ENCODE measurements at places on chromosomes 11 and 22.

DNA sequence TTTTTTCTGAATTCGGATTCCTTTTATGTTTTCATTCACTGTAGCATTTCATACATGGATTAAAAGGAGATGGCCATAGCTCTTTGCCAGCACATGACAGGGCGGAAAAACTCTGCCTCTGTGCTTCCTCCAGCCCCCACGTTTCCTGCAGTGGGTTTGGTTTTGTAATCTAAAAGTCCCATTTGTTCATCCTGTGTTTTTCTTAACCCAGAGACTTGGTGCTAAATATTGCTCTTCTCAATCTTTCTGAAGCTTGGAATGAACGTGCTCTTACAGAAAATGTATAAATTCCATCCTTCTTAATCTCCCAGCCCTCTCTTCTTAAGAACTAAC, 89.9 kb downstream of the PPP6R3 start:
- DNase-seq = no peak

GRCh38 chr22:30429887-30430286, 4.3 kb downstream of the MTFP1 start:
- peak; percentile 53 for DNase-seq

- DNase-seq = no peak
These were observed 68.3 kb downstream of the CCDC83 start for GRCh38 chr11:85923455-85923854.

DNA sequence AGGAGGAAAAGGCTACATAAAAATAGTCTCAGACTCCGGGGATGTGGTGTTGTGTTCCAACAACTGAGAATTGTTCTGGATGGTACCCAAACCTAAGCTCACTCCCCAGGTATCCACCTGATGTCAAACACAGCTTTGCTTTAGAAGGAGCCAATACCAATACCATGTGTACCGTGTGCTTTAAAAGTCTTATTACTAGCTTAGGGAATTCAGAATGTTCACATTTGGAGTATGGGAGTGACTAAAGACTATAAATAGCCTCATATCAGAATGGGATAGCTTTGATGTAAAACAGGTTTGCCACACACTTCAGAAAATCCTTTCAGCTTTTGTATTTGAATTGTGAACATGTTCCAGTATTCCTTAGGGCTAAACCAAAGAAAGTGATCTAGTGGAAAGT, 248.7 kb upstream of the ARHGAP42 start:
- DNase-seq = no peak

- DNase-seq = peak; percentile 42
These were observed 321.4 kb downstream of the FAT3 start for GRCh38 chr11:92545906-92546471.

DNA sequence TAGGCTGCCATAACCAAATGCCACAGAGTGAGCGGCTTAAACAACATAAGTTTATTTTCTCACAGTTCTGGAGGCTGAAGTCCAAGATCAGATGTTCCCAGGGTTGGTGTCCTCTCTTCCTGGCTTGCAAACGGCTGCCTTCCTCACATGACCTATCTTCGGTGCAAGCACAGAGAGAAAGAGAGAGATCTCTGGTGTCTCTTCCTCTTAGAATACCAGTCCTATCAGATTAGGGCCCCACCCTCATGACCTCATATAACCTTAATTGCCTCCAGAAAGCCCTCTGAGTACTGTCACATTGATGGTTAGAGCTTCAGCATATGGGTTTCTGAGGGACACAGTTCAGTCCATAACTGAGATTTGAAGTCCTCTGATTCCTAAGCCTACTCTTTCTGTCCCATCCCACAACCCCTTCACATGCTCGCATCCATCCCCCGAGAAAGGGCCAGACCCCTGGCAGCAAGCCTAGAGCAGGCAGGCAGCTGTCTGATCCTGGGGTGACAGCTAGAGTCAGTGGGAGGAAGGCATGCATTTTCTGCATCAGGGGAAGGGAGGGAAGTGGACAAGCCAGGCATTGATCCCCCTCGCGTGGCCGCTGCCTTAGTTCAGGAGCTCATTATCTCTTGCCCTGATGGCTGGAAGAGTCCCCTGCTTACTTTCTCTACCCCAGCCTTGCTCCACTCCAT, 114.1 kb downstream of the FAR1 start:
- no peak for DNase-seq

GRCh38 chr22:38890377-38890776, 18.4 kb upstream of the CBX6 start:
- no peak for DNase-seq

DNA sequence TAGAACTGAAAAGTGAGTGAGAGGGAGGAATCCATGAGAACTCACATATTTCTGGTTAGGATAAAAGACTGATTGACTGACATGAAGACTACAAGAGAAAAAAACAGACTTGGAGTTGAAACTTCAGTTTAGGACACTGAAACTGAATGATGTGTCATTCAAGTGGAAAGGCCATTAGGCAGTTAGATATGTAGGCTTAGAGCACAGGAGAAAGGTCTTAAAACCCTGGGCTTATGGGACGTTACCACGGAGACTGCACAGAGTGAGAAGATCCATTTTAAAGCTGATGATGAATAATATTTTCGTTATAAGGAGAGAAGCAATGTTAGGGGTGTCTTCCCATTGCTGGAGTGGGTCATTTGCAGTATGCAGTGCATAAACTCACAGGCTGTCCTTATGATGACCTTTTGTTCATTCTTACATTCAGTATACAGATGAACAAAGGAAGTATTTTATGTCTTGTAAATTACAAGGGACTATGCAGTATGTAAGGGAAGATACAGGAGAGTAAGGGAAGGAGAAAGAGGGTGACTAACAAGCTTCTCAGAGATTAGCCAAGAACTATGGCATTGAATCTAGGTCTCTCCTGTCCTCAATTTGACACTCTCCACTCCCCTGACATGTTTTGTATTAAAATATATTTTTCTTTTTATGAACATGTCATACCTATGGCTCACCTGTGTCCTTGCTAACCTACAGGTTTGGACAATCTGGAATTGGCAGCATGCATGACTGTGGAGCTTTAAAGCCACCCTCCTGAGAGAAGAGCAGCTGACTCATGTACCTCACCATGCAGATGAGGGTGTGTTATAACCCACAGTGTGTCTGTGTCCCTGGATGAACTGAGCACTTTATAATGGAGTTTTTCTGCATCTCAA, 63.7 kb downstream of the MAML2 start:
- no peak for DNase-seq

DNA sequence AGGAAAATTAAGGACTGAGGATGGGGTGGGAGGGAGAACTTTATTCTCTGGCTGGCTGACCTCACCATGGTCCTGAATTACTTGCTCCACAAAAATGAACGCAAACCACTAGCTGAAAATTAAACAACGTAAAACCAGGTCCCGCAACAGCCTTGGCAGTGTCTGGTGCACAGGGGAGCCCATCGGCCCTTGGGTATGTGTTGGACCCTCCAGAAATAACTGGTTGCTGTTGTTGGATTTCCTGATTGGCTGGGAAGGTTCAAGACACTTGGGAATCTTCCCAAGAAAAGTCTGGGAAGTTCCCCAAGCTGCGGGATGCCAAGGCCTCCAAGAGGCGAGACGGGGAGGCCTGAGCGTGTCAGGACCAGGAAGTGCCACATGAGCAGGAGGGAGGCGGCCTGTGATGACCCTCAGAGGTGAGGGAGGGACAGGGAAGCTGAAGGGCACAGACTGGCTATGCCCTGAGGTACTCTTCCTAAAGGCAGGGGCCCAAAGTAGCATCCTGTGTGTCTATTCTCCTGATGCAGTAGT, 10.4 kb upstream of the RASL10A start:
- no peak for DNase-seq

DNA sequence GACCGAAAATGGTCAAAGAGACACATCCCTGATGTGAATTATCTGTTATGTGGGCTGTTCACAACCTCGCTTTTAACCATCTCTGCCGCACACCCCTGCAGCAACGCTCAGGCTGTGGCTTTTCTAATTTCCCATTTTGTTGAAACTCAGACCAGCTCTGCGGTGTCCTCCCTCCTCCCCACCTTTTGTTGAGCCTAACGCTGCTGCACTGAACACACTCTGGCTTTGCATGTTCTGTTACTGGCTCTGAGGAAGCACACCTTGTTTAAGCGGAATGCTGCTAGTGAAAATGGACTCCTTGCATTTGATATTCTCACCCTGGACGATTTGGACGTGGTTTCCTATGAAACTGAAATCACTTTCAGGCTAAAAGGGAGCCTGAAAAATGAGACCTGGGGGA, 198.5 kb upstream of the MTNR1B start:
- DNase-seq = no peak

DNA sequence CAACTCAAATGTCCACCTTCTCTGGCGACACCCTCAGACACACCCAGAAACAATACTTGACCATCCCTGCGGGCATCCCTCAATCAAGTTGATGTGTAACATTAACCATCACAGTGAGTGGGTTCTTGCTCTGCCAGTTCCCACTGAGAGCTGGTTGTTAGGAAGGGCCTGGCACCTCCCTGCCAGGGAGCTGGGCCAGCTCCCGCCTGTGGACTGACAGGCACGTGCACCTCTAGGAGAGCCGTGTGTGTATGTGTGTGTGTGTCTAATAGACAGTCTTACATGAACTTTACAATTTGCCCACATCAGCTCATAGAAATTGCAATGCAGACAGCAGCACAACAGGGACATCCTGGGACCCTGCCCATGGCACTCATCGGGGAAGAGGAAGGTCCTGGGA, 298.7 kb downstream of the SHANK2 start:
- DNase-seq = no peak

DNA sequence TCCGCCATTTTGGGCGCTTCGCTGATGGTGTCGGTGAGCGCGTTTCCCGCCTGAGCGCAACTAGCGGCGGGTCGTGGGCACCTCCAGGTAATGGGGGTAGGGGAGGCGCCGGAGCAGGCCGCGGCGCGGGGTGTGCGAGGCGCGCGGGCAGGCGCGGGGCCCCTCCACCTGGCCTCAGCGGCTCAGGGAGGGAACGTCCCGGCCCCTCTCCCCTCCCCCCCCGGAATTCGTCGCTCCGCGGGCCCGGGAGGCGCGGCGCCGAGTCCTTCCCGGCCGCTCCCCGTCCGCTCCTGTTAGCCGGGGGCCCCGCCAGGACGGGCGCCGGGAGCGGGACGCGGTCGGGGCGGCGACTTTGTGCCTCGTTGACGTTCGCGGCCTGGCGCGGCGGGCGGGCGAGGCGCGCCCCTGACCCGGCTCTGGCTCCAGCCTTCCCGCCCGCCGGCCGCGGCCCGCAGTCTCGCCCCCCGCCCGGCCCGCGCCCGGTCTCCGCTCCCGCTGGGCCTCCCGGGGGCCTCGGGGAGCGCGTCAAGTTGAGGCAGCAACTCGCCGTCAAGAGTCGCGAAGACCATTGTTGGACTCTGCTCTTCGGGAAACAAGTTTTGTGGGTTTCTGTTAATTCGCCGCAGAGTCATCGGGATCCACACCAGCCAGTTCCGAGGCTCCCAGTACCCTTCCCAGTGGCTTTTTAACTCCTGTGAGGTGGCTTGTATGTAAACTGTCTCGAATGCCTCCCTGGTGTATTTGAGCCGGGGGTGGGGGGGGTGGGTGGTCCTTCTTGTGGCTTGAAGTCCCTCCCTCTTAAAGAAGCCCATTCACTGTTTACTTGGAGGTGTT, at the start of gene PPP6R3:
Gene PPP6R3 (plus strand): TSS at position 12 of the 834 bp plus-strand sequence. CDS start 76,913 bp downstream, outside the sequence.
- DNase-seq = peak; percentile 46

DNA sequence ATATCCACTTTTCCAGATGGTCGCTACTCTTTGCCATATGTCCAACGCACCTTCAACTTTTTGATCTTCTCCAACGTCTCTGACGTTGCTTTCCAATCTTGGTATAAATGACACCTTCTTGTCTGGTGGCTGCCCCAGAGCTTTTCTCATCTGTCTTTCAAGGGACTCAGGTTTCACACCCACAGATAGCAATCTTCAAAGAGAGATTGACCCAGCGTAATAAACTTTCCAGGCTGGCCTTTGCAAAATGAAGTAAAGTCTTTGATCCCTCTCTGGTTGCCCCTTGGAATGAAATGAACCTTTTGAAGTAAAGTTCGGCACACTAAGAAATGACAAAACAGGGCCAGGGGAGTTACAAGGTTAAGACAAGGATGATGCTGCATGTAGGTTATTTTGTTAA, 138.4 kb upstream of the BDNF start:
- DNase-seq = no peak
